ENCODE measurements at places on chromosomes 1 and 21.
A peak's percentile ranks its signal among the peaks of the same experiment; 100 is the strongest.

GRCh38 chr1:226870026-226870400, 403 bp upstream of the PSEN2 start:
- no peak for DNase-seq

GRCh38 chr1:188888386-188888785, 1589.3 kb downstream of the BRINP3 start:
- DNase-seq = no peak

DNA sequence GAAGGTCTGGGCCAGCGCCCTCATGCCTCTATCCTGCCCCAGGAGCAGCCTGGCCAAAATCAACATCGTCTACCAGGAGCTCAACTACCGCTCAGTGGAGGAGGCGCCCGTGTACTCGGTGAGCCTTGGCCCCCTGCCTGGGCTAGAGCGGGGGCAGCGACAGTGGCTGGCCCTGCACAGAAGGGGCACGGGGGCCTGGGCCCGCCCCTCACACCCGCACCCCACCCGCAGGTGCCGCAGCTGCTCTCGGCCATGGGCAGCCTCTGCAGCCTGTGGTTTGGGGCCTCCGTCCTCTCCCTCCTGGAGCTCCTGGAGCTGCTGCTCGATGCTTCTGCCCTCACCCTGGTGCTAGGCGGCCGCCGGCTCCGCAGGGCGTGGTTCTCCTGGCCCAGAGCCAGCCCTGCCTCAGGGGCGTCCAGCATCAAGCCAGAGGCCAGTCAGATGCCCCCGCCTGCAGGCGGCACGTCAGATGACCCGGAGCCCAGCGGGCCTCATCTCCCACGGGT, 10.8 kb downstream of the SCNN1D start:
- no peak for DNase-seq

- no peak for DNase-seq
These were observed 48.4 kb upstream of the RUNX3 start for GRCh38 chr1:24978383-24979032.

- no peak for DNase-seq
These were observed 30.6 kb downstream of the CDKN2C start for GRCh38 chr1:51000651-51001050.

DNA sequence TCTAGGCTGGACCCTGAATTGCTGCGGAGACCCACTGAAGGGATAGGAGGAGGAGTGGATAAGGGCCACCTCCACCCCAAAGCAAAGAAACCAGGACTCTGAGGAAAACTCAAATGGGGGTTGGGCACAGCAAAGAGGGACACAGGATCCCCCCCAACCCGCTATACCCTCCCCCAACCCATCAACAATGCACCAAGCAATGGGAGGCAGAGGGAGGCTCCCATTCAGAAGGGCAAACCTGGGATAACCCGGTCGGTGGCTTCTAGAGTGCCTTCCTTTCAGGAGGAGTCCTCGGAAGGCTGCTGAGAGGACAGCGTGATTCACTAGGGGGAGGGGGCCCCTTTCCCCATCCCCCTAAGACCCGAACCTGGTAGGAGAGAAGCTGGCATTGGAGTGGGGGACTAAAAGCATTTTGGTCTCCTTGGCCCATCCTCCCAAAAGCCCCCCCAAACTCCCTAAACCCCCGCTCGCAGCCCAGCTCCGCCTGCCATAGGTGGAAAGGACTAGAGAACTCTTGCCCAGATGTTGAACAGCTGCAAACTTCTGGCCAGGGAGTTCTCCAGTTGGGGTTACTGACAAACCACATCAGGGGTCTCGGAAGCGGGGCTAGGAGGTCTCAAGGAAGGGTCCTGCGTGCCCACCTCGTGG, 1.3 kb downstream of the MEF2D start:
- no peak for DNase-seq

GRCh38 chr21:39632796-39633442, 20.2 kb downstream of the B3GALT5 start:
- peak; percentile 36 for DNase-seq

Measured in HFF-Myc (cell line).